Right renal pelvis (tissue), 4 donors: ENCODE measurements at places on chromosomes 3 and 15. TPM values are rescaled to one million over a fixed set of nuclear protein-coding genes. Genes with fewer than 3 reads are reported as not detected.

FBXL2 gene
- polyA plus RNA-seq, result 28.8 TPM

POPDC2 gene
- 3.7 TPM for polyA plus RNA-seq

CPLX3 gene
- not detected for polyA plus RNA-seq

RETNLB gene
- polyA plus RNA-seq, result not detected

OR5H14 gene
- not detected for polyA plus RNA-seq

TRAT1 gene
- polyA plus RNA-seq, result not detected

CMTM8 gene
- polyA plus RNA-seq, result 13.5 TPM

MCF2L2 gene
- 0.97 TPM for polyA plus RNA-seq

CYP8B1 gene
- 0.82 TPM for polyA plus RNA-seq

C3orf22 gene
- polyA plus RNA-seq, result 0.23 TPM

MED12L gene
- 2.0 TPM for polyA plus RNA-seq

C3orf85 gene
- 14.6 TPM for polyA plus RNA-seq

PRR20G gene
- not detected for polyA plus RNA-seq

C3orf20 gene
- polyA plus RNA-seq, result 0.09 TPM

PLA2G4D gene
- polyA plus RNA-seq, result not detected

TMEM158 gene
- 8.1 TPM for polyA plus RNA-seq
